ENCODE measurements at places on chromosomes 6 and 20. TPM values are rescaled to one million over a fixed set of nuclear protein-coding genes. Genes with fewer than 3 reads are reported as not detected.

GRCh38 chr6:37059344-37060194 lies 54.1 kb downstream of the FGD2 start:
- H3K36me3 ChIP-seq: no peaks in the 10 kb centered on the region
- H3K27ac ChIP-seq: no peak overlapping the region
- DNase-seq: no peak
- H3K4me1 ChIP-seq: peaks cover 11% of the 10 kb centered on the region

- H3K36me3 ChIP-seq: no peaks in the 10 kb centered on the region
- H3K27ac ChIP-seq: no peak overlapping the region
- H3K4me3 ChIP-seq: no peak overlapping the region
- H3K4me1 ChIP-seq: no peaks in the 10 kb centered on the region
- H3K27me3 ChIP-seq: no peaks in the 10 kb centered on the region
Measured at GRCh38 chr6:77263003-77263402, 200.3 kb downstream of the HTR1B start.

DNA sequence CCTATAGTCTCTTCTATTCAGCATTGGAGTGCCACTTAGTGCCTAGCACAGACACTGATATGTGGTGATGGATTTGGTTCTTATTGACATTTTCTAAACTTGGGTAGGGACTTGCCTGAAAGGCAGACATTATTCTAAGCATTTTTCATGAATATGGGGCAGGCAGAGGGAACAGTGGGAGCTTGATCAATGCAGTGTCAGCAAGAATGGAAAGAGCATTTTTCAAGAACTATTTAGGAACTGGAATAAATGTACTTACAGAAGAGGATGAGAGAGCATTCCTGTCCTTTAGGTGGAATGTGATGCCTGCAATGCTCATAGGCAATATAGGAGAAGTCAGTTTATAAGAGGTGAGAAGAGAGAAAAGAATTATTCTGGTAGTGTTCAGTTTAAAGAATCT lies 26.2 kb downstream of the DEFB114 start:
- DNase-seq: no peak
- H3K4me1 ChIP-seq: no peaks in the 10 kb centered on the region
- no peaks in the 10 kb centered on the region for H3K27me3 ChIP-seq
- H3K4me3 ChIP-seq: no peak overlapping the region
- no peak overlapping the region for H3K27ac ChIP-seq

DNA sequence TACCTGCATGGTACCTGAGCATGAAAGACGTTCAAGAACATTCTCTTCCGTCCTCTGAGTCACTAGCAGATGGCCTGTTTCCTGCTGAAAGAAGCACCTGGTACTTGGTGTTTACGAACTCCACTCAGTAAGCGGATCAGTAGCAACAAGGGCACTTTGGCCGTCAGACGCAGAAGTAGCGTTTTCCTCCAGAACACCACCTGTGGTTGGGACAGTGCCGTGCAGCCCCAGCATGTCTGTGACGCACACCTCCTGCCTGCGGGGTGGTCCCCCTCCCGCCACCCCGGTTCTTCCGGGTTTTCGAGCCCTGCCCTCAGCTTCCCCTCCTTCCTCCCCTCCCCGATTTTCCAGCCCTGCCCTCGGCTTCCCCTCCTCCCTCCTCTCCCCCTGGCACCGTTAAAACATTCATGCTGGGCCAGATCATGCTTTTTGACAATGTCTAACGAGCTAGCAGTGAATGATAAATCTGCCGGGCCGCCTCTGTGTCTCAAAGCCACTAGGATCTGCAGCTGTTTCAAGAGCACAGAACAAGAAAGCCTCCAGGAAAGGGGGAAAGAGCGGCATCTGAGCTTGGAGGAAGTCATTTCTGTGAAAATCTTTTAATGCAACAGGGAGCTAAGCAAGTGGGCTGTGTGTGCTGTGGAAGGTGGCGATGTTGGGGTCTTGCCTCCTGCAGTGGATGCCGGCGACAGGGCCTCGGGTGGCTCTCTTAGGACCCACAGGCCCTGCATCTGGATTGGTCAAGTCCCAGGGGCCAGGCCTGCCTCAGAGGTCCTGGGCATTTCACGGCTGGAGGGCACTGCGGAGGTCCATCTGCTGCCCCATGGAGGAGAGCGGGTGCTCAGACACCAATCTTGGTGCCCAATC lies 207.9 kb downstream of the ERMARD start:
- peaks cover 23% of the 10 kb centered on the region for H3K27me3 ChIP-seq
- no peaks in the 10 kb centered on the region for H3K36me3 ChIP-seq
- peak; percentile 55 for DNase-seq
- H3K4me1 ChIP-seq: peaks cover 18% of the 10 kb centered on the region

DNA sequence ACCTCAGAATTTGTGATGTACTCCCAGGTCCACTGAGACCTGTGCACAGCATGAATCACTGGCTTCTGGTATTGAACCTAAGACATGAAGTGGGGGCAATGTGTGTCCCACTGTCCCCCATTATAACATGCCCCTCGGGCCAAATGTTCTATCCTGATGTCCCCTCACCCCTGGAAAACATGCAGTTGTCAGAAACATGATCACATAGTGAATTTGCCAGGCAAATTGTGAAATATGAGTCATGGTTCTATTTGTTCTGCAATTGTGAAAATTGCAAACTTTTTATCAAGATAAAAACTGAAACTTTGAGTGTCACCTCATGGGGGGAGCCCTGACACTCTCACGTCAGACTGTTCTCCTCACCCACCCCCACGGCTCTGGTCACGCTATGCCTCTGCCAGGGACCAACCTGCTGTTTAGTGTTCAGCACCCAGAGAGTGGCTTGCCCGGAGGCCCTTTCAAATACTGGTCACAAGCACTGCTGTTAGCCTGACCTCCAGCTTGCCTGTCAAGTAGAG lies 305.3 kb downstream of the CLIC5 start:
- H3K36me3 ChIP-seq: no peaks in the 10 kb centered on the region
- DNase-seq: no peak
- H3K4me1 ChIP-seq: peaks cover 23% of the 10 kb centered on the region
- H3K27me3 ChIP-seq: no peaks in the 10 kb centered on the region

GRCh38 chr6:26660000-26660361 lies 435 bp upstream of the ZNF322 start:
- H3K4me3 ChIP-seq: peak overlapping the region; percentile 83
- H3K36me3 ChIP-seq: peaks cover 23% of the 10 kb centered on the region

DNA sequence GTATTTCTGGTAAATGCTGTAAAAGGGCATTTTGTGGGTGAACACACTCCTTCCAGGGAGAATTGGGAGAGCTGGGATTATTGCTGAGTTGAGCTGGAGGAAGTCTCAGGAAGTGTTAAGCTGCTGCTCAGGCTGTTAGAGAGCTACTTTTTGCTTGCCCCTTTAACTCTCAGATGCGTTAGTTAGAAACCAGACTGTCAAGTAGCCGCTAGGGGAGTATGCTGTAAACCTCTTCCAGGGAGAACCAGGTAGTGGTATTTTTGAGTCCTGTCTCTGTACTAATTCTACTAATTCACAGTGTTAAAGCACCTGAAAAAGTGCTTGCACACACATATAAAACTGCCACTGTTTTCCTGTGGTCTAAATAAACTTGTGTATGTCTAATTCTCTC lies 6.6 kb upstream of the GFRAL start:
- H3K36me3 ChIP-seq: no peaks in the 10 kb centered on the region
- no peak overlapping the region for H3K4me3 ChIP-seq
- no peaks in the 10 kb centered on the region for H3K27me3 ChIP-seq
- no peak overlapping the region for H3K27ac ChIP-seq
- no peaks in the 10 kb centered on the region for H3K4me1 ChIP-seq

- H3K27me3 ChIP-seq: peaks cover 9% of the 10 kb centered on the region
- H3K27ac ChIP-seq: no peak overlapping the region
- no peaks in the 10 kb centered on the region for H3K36me3 ChIP-seq
- peak; percentile 54 for DNase-seq
Measured at GRCh38 chr20:23235173-23236027, 115.2 kb upstream of the NXT1 start.

DNA sequence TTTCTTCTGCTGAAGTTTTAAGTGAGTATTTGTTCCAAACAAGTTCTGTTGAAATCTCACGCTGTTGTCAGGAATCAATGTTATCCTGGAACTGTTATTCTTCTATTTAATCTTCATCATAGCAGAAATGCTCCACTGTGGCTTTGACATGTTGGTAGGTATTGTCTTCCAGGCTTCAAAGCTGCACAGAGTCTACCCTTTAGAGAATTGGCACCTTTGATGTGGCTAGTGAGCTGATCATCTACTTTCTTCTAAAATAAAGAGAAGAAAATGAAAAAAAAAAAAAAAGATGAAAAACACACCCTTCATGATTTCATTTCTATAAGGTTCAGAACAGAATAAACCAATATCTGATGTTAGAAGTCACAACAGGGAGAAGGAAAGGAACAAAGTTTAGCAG lies 5.8 kb upstream of the ZSCAN23 start:
- peak overlapping the region; percentile 2 for H3K4me3 ChIP-seq
- H3K27ac ChIP-seq: no peak overlapping the region
- peaks cover 28% of the 10 kb centered on the region for H3K4me1 ChIP-seq
- no peak for DNase-seq

DNA sequence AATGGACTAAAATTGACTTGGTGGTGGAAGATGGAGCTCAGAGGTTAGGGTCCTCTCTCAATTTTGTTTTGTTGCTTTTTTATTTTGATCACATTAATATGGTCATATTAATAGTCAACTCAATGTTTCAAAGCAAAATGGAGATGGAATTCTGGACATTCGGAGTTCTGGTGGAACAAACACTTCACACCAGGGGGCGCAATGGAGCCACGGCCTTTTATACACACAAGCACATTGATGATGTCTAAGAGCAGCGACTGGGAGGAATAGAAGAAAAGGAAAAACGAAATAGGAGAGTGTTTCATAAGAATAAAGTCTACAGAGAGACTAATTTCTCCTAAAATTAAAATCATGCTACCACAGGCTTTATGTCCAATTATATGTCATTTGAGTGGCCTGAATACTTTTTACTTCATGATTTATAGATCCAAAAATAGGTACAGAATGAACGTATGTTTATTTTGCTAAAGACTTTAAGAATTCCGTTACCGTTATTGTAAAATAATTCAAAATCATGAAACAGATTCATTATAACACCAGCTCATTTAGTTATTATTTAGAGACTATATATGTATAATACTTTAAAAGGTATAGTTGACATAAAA lies 197.6 kb upstream of the SASH1 start:
- peak; percentile 61 for DNase-seq
- no peak overlapping the region for H3K27ac ChIP-seq
- H3K27me3 ChIP-seq: peaks cover 6% of the 10 kb centered on the region
- no peaks in the 10 kb centered on the region for H3K36me3 ChIP-seq
- peak overlapping the region; percentile 16 for H3K4me3 ChIP-seq
- H3K4me1 ChIP-seq: peaks cover 9% of the 10 kb centered on the region

DNA sequence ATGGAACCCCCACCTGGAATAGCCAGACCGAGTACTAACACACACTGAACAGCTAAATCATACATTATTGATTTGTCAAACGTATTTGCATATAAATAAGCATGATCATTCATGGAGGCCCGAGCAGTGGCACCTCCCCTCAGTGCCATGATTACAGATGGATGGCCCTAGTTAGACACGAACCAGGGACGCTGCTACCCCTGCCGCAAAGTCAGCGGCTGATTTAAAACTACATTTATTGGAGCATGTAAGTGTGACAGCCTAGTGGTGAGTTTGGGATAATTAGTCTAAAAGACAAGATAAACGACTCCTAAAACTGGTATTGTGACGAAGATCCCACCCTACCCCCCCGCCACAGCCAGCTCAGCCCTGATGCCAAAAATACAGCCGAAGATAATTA lies 159.1 kb upstream of the MAFB start:
- H3K27me3 ChIP-seq: no peaks in the 10 kb centered on the region
- H3K36me3 ChIP-seq: no peaks in the 10 kb centered on the region
- H3K27ac ChIP-seq: no peak overlapping the region
- peaks cover 6% of the 10 kb centered on the region for H3K4me1 ChIP-seq
- H3K4me3 ChIP-seq: no peak overlapping the region

GRCh38 chr6:28985462-28986164 lies 19.5 kb downstream of the ZNF311 start:
- H3K27ac ChIP-seq: no peak overlapping the region
- peaks cover 30% of the 10 kb centered on the region for H3K27me3 ChIP-seq
- H3K4me3 ChIP-seq: peak overlapping the region; percentile 80
- no peak for DNase-seq
- H3K4me1 ChIP-seq: peaks cover 36% of the 10 kb centered on the region

DNA sequence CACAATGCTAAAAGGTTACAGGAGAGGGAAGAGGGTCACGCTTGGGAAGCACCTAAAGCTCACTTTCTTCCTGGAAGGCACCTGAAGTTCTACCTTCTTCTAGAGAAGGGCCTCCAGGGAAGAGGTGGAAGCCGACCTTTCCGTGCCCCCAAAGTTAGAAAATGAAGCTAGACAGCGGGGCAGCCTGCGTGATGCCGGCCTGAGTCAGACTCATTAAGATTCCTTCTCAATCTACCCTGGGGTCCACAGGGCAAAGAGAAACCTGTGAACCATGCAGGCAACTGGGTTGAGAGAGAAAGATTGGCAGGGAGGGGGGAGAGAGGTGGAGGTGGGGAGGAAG lies 54.8 kb upstream of the CCDC167 start:
- H3K4me3 ChIP-seq: no peak overlapping the region
- peaks cover 15% of the 10 kb centered on the region for H3K4me1 ChIP-seq
- no peak overlapping the region for H3K27ac ChIP-seq
- no peak for DNase-seq
- peaks cover under 1% of the 10 kb centered on the region for H3K27me3 ChIP-seq

DNA sequence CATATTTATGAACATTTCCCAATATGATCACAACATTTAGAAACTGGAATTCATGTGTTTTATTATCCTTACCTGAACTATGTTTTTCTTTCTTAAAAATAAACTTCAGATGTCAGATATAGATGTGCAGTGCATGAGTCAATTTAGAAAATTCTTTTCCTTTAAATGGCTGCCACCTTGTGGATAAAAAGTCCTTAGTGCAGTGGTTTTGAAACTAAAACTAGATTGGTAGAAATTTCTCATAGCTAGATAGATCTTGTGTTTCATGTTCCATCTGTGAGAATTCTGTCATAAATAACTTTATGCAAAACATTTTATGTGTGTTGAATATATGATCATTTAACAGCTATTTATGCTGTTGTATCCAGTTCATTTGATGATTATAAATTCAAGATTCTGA lies 134.9 kb downstream of the KLHL32 start:
- no peak overlapping the region for H3K4me3 ChIP-seq
- H3K4me1 ChIP-seq: peaks cover 3% of the 10 kb centered on the region
- H3K36me3 ChIP-seq: no peaks in the 10 kb centered on the region
- H3K27ac ChIP-seq: no peak overlapping the region
- peaks cover 4% of the 10 kb centered on the region for H3K27me3 ChIP-seq

- DNase-seq: peak; percentile 76
- H3K27ac ChIP-seq: peak within 1 kb of the TSS; percentile 57
- peak within 1 kb of the TSS; percentile 82 for H3K4me3 ChIP-seq
Measured at GRCh38 chr20:25584905-25585704, at the start of gene NINL. Gene NINL (minus strand): TSS chr20:25585531. CDS start chr20:25526587, 58,944 bp downstream.

GRCh38 chr6:157848693-157849092 lies 25.6 kb downstream of the SNX9 start:
- H3K4me1 ChIP-seq: peaks cover 25% of the 10 kb centered on the region
- H3K27me3 ChIP-seq: no peaks in the 10 kb centered on the region
- H3K4me3 ChIP-seq: no peak overlapping the region
- H3K36me3 ChIP-seq: peaks cover 29% of the 10 kb centered on the region

The MOCS1 gene
- total RNA-seq: 0.37 TPM

The CDSN gene
- total RNA-seq: not detected

The TDRD6 gene
- total RNA-seq: not detected

The FGD2 gene
- total RNA-seq: 12.4 TPM

The BFSP1 gene
- total RNA-seq: 0.36 TPM

The ROS1 gene
- total RNA-seq: not detected

The SYNGAP1 gene
- total RNA-seq: 53.3 TPM

The MUC22 gene
- not detected for total RNA-seq

The L3MBTL1 gene
- 13.7 TPM for total RNA-seq

The TTPAL gene
- total RNA-seq: 16.4 TPM

The IRF4 gene
- total RNA-seq: 94.2 TPM

The POLH gene
- total RNA-seq: 62.0 TPM

The HFE gene
- total RNA-seq: 5.0 TPM

The CCR6 gene
- total RNA-seq: 3.0 TPM

The KCNQ5 gene
- 4.3 TPM for total RNA-seq

The RBBP8NL gene
- not detected for total RNA-seq

Measured in activated naive CD8-positive, alpha-beta T cell treated with anti-CD3 and anti-CD28 coated beads, Interleukin-2, amount 10 ng/mL, durations not matched to agents 7 days and 5 days (primary cell).